Activated naive CD8-positive, alpha-beta T cell treated with anti-CD3 and anti-CD28 coated beads, Interleukin-2, amount 10 ng/mL, durations not matched to agents 7 days and 5 days (primary cell): ENCODE measurements at places on chromosomes 4 and X.

DNA sequence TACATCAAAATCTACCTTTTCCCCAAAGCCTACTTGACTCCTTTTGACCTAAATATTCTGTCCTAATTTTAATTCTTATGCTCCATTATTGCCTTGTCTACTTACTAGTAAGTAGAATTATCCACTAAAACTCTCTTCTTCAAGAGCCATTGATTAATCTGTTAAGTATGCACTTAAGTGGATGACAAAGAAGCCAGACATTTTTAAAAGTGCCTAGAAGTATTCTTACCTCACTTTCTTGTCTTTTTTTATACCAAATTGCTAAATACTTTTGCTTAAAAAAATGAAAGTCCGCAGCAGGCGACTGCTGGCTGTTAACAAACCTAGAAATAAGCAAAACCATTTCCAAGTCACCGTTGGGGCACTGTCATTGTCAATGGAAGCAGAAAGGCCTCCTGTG, 20.1 kb upstream of the FRMPD4 start:
- DNase-seq: no peak

GRCh38 chr4:181643466-181643865, 599.7 kb upstream of the TENM3 start:
- no peak for DNase-seq

DNA sequence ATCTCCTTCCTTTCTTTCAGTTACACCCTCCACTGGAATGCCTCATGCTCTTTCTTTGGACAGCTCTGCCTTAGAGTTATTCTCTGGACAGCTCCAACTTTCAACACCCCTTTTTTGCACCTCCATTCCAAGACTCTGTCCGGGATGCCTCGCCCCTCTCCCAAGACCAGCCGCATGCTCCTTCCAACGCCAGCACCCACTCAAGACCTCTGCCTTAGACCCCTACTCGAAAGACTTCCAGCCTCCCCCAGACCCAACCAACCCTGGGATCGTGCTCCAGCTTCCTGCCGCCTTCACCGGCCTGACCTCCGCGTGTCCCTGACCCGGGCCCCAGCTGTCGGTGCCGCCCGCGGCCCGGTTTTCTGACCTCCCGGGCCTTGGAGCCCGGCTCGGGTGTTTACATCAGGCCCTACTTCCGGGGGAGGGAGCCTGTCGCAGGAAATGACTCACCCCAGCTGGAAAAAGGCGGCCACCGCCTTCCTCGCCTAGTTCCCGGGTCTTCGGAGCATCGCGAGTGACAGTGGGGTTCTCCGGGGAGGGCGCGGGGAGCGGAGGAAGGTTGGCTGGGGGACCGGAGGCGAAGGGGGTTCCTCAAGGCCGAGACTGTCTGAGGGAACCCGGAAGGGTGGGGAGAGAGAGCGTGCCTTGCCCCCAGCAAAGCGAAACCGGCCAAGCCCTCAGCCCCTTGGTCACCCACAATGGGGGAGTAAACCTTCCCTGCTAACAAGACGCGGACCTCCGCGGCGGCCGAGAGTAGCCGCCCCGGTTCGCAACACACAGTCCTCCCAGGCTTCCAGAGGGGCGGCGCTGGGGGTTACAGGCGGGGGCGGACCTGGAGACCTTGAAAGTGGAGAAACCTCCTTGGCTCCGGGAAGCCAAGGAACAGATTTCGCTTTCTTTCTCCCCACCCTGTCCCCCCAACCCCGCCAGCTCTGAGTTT, at the start of gene WDR45:
Gene WDR45, minus strand, starts transcription at position 399 of the 940 bp plus-strand sequence. CDS start 1,792 bp downstream, outside the sequence.
- DNase-seq: peak; percentile 71

- no peak for DNase-seq
Observed at GRCh38 chr4:76982638-76983584, 33.4 kb downstream of the SEPTIN11 start.

GRCh38 chr4:2320152-2320551, 58.2 kb upstream of the MXD4 start:
- no peak for DNase-seq
